DMS79 (cell line): ENCODE measurements at places on chromosomes 6 and 20.

GRCh38 chr20:36845288-36845971, 30.5 kb upstream of the TLDC2 start:
- no peak for DNase-seq

GRCh38 chr6:152313542-152314482, 323.4 kb downstream of the SYNE1 start:
- no peak for DNase-seq

DNA sequence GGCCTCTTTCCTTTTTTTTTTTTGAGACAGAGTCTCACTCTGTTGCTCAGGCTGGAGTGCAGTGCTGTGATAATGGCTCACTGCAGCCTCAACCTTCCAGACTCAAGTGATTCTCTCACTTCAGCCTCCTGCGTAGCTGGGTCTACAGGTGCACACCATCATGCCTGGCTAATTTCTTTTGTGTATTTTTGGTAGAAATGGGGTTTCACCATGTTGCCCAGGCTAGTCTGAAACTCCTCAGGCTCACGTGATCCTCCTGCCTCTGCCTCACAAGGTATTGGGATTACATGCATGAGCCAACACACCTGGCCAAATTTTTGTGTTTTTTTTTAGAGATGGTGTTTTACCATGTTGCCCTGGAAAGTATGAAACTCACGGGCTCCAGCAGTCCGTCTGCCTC, 29.3 kb downstream of the SRC start:
- DNase-seq: no peak

- peak; percentile 2 for DNase-seq
These were observed 95.0 kb upstream of the IFNGR1 start for GRCh38 chr6:137313928-137314855.

GRCh38 chr20:35344354-35344837, 52.2 kb upstream of the FAM83C start:
- no peak for DNase-seq

- no peak for DNase-seq
These were observed 3.7 kb upstream of the MAP3K5 start for GRCh38 chr6:136795996-136796395.

DNA sequence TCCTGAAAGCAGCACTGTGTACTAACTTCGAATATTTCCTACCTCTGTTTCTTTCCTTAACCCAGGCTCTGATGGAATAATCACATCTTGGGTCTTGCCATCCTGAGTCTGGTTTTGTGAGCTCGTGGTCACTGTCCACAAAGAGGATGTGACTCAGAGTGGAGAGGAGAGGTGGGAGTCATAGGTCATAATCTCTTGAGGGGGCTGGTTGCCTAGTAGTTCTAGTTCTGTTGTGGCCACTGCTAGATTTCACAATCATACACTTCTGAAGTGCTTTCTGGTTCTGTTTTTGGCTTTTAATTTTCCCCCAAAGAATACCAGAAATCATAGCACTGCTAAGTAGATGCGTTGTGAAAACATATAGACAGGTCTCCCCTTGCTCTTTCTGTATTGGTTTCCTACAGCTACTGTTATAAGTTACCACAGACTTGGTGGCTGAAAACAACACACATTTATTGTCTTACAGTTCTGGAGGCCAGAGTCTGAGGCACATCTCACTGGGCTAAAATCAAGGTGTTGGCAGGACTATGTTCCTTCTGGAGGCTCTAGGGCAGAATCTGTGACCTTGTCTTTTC, 102.8 kb downstream of the NRSN1 start:
- DNase-seq: no peak

GRCh38 chr6:156720691-156721685, 56.2 kb upstream of the ARID1B start:
- peak; percentile 63 for DNase-seq

DNA sequence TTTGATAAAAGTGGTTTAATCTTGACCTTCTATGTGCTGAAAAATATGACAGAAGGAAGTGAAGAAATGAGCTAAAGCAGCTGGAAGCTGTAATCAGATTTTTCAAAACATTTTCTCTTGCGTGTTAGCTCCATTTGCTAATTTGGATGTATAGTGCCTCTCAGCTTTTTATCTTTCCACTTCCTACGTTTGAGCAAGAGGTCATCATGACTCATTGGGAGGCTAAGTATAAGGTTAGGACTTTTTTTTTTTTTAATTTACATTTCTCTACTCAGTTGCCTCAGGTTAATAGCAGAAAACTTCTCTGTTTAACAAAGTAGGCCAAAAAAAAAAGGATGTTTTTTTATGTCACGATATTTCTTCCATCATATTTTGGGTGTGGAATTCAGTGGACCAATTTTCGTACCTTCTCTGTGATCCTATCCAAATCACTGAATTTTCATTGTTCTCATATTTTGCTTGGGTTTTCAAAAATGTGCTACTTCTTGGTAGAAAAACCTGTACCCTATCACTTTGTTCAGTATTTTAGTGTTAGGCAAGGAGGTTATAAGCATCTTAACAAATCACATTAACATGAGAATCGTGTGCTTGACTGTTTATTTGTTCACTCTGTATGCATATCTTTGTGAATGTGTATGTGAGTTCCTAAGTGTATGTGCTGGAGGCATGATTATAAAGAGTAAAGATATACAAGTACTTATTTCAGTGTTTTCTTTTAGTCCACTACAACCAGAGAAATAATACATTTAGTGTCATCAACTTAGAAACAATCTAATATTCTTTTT, 1028.3 kb upstream of the EYS start:
- no peak for DNase-seq

DNA sequence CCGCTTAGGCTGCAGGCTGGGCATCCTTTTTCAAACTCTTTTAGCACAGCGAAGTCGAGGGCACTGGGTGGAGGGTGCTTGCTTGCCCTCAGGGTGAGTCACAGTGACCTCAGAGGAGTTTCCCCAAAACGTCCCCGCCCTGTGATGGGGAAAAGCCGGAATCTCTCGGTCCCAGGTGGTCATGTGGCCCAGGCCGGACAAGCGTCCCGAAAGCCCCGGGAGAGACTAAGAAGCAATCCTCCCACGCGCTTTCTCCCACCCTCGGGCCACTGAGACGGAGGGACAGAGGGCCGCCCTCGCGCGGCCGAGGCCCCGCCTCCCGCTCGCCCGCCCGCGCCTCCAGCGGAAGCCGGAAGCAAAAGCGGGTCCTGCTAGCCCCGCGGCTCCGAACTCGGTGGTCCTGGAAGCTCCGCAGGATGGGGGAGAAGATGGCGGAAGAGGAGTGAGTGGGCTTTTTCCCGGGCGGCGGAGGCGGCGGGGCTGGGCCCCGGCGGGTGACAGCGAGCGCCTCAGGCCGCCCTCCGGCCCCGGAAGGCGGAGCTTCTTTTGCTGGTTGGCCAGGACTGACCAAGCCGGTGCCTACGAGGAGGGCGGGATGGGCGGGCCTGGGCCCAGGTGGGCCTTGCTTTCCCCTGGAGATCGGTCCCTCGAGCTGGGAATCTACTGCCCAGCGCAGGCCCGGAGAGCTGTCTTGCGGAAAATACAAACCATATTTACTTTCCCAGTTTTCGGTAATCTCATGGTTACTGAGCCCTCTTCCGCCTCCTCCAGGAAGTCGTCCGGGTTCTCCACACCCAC, at the start of gene SLC9A8:
TSS of gene SLC9A8 (plus strand) at position 322 of the 798 bp plus-strand sequence. CDS start at position 417, 95 bp downstream.
- peak; percentile 79 for DNase-seq

- DNase-seq: no peak
These were observed 21.5 kb downstream of the NOX3 start for GRCh38 chr6:155434096-155434495.

DNA sequence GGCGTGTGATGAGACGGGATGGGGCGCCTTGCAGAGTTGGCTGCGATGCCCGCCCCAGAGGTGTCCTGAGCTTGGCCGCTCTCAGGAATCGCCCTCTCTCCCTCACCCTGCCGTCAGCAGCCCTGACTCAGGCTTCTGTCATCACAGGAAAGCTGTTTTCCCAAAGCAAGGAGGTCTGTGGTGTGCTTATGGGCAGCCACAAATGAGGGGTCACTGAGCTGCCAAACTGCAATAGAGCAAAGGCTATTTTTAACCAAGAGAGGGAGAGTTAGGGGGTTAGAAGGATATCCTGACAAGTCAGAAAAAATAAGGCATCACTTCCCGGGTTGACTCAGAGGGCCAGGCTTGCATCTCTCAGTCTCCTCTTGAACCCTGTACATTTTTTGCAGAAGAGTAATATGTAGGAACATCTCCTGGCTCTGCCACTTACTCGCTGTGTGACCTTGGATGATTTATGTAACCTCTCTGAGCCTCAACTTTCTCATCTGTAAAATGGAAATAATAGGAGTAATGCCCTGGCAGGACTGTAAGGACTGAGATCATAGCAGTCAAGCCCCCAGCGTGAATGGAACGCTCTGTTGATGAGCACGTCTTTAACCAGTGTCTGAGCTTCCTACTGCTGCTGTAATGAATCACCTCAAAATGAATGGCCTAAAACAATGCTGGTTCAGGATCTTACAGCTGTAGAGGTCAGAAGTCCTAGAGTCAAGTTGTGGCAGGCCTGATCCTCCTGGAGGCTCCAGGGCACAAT, 181.9 kb downstream of the NFATC2 start:
- no peak for DNase-seq

- no peak for DNase-seq
These were observed 51.0 kb upstream of the TFAP2A start for GRCh38 chr6:10465629-10466499.

GRCh38 chr20:47577314-47577713, 75.6 kb downstream of the NCOA3 start:
- no peak for DNase-seq

- no peak for DNase-seq
These were observed 780 bp upstream of the KIAA0319 start for GRCh38 chr6:24646771-24647170.

DNA sequence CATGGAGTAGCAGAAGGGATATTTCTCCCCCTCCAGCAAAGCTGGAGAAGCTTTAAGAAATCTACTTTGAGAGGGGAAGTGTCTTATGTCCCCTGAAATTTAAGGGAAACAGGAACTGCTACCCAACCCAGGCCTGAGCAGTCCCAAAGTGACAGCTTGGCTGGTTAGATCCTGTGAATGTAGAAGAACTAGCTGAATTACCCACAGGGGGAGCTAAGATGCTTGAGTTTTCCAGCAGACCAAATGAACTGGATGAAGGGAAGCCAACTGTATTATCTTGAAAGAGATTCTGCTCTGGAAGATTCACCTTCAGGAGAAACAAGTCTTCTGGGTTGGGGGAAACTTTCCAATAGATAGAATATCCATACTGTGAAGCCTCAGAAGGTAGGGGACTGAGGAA, 303.3 kb upstream of the MMS22L start:
- DNase-seq: no peak

GRCh38 chr6:4560221-4561077, 215.8 kb upstream of the CDYL start:
- DNase-seq: no peak

DNA sequence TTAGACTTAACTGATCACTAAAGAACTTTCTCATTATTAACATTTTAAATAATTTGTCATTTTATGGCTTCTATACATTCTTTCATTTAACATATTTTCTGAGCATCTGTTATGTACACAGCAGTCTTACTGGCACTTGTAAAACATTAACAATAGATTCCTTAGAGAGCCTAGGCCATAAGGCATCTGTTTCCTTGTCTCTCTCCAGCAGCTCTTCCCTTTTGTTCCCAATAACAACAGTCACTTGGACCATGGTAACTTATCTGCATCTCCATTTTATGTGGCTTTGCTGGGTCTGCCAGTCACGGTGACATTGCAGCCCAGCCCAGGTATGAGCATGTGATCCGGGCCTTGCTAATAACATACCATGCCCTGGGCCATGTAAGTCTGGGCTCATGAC, 11.7 kb upstream of the TASP1 start:
- no peak for DNase-seq

- DNase-seq: no peak
These were observed 78.5 kb downstream of the CD164 start for GRCh38 chr6:109303640-109304283.
